ENCODE measurements at places on chromosomes 2 and 18.

GRCh38 chr2:128442053-128442751, 123.5 kb upstream of the HS6ST1 start:
- DNase-seq = no peak

- DNase-seq = no peak
Measured at GRCh38 chr18:36325846-36326245, 28.3 kb downstream of the FHOD3 start.

DNA sequence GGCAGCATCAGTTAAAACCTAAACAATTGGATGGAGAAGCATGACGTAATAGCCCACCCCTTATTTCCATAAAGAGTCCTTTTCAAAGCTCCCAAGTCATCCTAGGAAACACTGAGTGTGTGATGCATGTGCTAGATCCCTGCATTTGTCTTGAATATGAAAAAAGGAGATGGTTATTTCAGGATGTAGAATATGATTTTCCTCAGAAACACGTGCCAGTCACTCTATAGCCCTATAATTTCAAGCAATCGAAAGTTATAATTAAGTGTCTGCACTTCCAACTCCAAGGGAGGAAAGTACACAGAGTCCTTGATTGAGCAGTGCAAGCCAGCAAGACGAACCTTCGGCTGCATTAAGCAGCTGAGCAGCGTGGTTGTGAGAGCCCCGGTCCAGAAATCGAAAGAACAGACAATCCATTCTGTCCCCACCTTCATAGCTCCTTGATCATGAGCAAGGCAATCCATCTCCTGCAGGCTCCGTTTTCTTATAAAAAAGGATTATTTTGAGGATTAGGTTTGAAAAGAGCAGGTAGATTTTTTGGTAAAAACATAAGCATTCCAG, 287.7 kb downstream of the FBXO15 start:
- no peak for DNase-seq

DNA sequence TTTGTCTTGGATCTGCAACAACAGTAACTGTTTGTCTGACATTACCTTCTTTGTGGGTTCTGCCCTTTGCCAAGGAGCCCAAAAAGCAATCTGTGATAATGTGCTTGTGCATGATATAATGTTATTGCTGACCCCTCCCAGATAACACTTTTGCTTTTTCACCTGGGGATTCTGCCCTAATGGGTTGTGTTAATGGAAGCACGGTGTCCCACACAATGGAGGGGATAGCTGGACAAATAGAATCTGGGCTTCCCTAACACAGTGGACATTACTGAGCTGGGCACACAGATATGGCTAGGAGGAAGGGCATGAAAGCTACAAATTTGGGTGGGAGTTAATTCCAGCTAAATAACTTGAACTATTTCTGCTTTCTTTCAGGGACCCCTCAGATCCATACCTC, 20.6 kb downstream of the PLB1 start:
- DNase-seq = no peak

- no peak for DNase-seq
Measured at GRCh38 chr2:152132306-152132705, 33.5 kb upstream of the CACNB4 start.

- DNase-seq = no peak
Measured at GRCh38 chr2:53941749-53942148, 29.0 kb downstream of the PSME4 start.

DNA sequence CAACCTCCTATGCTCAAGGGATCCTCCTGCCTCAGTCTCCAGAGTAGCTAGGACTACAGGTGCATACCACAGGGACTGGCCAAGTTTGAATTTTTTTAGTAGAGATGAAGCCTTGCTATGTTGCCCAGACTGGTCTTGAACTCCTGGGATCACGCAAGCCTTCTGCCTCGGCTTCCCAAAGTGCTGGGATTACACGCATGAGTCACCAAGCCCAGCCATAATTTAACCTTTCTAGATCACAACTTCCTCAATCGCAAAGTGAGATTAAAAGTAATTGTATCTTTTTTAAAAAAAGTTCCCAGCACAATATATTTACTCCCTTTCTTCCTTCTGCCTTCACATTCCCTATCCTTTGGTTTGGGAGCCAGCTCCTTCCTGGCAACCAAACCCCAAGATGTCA, 5.8 kb upstream of the PPP1CB start:
- no peak for DNase-seq

DNA sequence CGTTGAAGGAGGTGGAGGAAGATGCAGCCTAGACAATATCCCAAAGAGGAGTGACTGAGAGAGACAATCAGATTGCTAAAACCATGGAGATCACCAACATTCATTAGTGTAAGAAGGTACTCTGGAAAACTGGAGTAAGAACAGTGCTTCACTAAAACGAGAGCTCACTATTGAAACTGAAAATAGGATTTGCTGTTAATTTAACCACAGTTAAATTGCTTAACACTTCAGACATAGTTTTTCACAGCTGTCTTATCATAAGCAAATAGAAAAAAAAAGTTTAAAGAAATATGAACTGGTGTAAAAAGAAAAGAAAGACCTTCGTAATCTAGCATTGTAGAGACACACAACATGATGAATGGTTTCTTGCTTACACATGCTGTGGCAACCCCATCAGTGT, 1049.8 kb upstream of the CHAC2 start:
- no peak for DNase-seq

DNA sequence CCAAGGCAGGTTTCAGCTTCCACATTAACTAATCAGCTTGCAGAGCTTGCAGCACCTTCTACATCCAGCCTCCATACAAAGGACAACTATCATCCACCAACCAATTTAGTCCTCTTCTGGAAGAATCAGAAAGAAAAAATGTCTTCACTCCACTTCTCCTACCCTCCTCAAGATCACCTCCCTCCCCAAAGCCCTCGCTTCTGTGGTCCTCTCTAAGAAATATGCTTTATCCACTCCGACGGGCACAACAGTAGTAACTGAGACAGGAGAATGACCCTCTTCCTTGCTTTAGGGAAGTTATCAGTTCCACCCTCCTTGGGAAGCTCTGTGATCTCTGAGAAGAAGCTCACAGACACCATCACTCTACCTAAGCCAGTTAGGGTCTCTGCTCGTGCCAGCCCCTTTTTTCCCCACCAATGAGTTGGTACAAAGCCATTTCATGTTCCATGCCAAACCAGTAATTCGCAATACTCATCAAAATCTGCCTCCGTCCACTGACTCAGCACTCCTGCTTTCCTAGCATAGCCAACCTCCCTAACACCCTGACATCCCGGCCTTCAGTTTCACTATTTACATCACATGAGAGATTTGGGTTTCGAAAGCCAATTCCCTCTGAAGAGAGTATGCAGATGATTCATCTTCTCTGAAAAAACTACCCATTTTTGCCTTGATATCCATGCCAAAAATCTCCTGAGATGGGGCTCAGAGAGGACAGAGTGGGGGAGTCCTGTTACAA, 114.1 kb upstream of the PKDCC start:
- no peak for DNase-seq

GRCh38 chr2:148725564-148725963, 81.0 kb downstream of the EPC2 start:
- DNase-seq = no peak

DNA sequence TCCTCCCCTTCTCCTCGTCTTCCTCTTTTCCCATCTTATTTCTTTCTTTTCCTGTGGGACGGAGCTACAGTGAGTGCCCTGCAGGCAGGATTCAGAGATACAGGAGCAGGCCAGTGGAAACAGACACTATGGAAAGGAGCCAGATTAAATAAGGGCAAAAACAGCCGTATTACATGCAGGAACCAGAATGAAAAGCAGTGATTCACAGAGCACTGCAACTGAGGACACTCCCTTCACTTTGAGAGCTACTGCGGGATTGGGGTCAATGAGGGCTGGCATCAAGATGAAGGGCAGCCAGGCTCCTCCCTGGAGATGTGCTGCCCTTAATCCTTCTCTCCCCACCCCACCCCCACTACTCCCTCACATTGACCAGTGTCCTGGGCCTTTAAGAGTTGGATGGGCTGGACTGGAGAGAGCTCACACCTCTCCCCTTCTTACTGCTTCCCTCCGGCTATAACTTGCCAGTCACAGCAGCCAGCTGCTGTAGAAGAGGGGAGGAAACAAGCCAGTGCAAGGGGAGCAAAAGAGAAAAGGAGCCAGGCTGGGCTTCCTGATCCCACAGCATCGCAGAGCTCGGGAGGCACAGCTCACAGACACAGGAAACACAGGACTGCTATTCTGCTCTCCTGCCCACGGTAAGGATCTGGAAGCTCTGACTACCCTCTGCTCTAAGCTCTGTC, at the start of gene PLCD4:
Gene PLCD4, plus strand, starts transcription at position 464 of the 680 bp plus-strand sequence. CDS start 7,841 bp downstream, outside the sequence.
- no peak for DNase-seq

DNA sequence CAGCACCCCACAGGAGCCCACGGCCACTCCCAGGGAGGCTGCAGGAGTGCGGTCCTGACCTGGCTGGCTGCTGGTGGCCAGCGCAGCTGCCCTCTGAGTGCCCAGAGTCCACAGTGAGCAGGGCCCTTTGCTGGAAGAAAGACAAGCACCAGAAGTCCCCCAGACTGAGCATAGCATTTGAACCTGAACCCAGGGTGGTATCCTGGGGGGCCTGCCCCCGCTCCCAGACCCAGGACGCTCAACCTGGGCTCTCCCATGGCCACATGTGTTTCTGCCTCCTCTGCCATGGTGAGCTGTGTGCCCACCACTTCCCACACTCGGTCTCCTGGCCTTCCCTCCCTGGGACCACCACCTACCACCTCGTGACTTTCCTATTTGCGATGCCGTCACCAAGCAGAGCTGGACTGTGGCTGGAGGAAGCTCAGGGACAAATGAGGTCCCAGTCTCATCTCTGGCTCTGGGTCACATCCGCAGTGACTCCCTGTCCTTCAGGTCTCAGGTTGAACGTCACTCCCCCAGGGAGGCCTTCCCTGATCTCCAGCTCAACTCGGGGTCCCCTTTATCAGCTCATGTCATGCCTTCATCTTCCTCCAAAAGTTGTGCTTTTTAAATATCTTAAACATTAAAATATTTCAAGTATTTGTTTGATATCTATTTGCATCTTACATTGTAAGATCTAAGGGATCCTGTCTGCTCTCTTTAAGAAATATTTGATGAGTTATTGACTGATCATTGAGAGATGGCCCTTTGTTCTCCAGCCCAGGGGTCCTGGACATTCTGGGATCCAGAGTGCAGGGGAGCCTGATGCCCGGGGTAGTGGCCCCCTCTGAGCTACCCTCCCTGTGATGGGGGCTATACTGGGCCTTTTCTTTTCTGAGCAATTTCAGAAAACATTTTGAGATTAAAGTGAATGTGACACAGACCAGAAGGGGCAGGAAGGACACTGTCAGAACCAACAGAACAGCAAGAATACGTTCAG, 16.4 kb upstream of the GPR55 start:
- no peak for DNase-seq

- no peak for DNase-seq
Measured at GRCh38 chr2:182245963-182246362, 180.9 kb downstream of the PDE1A start.

DNA sequence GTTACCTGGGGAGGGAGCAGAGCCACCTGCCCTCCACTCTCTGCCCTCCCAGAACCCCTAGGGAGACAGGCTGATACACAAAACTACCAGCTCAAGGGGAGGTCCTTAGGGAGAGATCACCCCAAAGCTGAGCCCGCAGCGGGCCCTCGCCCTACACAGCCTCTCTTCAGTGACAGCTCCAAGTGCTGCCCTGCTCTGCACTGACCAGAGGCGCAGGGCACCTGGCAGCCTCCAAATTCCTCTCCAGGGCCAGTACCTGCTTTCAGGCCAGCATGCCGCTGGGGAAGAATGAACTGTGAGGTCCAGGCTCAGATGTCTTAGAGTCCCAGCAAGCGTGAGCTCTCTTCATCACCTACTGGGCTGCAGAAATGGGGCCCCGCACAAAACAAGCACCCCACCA, 11.3 kb upstream of the SH3BP4 start:
- DNase-seq = no peak

DNA sequence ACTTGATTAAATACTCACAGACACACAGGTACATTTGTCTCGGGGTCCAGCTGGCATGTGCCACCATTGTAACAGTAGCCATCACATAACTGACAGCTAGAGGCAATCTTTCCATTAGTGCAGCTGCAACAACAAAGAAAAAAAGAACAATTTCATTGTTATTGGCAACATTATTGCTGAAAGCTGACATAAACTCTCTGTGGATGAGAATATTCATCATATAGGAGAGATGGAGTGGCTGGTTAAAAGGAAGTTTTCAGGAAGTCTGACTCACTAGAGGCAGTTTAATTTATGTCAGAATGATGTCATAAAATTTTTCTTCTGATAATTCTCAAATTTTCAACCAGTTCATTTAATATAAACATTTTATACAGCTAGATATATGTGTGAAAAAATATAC, 1490.0 kb upstream of the NXPH2 start:
- no peak for DNase-seq
